Effector memory CD8-positive, alpha-beta T cell (primary cell): ENCODE measurements at places on chromosomes 1 and 21.

- DNase-seq = no peak
These were observed 67.5 kb downstream of the SDC3 start for GRCh38 chr1:30840904-30841598.

- no peak for DNase-seq
These were observed 739 bp downstream of the SMG5 start for GRCh38 chr1:156281693-156282478.

GRCh38 chr1:2961661-2962060, 59.6 kb upstream of the ACTRT2 start:
- DNase-seq = no peak

GRCh38 chr1:211356723-211357407, 30.2 kb downstream of the TRAF5 start:
- DNase-seq = no peak

- DNase-seq = no peak
These were observed 3.8 kb upstream of the BCAS2 start for GRCh38 chr1:114585231-114585630.

- DNase-seq = no peak
These were observed 39.8 kb downstream of the FOXD2 start for GRCh38 chr1:47477595-47478080.

- DNase-seq = no peak
These were observed 30.6 kb downstream of the RABIF start for GRCh38 chr1:202858331-202858730.

GRCh38 chr1:150271291-150271959, 1.2 kb upstream of the C1orf54 start:
- DNase-seq = no peak

DNA sequence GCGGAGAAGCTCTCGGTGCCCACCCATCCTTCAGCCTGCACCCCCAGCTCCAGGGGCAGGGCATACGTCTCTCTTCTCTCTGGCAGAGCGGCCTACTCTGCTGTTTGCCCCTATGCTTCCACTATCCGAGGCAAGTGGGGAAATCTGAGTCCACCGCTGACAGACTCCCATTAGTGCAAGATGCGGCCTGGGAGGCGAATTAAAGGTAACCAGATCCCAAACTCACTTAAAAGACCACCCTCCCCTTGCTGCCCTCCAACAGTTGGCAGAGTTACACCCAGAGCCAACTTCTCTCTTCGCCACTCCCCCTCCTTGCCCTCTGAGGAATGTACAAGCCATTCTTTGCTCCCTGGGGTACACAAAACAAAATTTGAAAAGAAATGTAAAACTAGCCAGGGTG, 6.4 kb downstream of the FOXD3 start:
- no peak for DNase-seq

- no peak for DNase-seq
These were observed 67.7 kb downstream of the MACF1 start for GRCh38 chr1:39272027-39272797.

DNA sequence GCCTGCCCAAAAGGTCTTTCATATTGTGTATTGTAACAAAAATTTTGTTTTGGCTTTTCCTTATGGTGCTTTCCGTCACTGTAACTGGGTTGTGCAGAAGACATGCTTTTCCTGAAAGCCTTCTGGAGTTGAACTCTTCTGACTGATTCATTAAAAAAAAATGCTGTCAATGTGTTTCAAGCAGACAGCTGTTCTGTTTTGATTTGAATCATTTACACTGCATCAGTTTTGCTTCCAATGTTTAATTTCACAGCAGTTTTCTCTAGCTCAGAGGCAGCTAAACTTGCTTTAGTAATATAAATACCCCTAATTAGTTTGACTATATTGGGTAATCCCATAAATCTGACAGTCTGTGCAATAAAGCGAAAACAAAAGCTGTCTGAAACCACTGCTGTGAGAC, 7.9 kb downstream of the UTP11 start:
- DNase-seq = no peak

GRCh38 chr1:19032701-19033514, 76.4 kb upstream of the IFFO2 start:
- no peak for DNase-seq

GRCh38 chr1:50179639-50180038, 70.9 kb downstream of the ELAVL4 start:
- no peak for DNase-seq

DNA sequence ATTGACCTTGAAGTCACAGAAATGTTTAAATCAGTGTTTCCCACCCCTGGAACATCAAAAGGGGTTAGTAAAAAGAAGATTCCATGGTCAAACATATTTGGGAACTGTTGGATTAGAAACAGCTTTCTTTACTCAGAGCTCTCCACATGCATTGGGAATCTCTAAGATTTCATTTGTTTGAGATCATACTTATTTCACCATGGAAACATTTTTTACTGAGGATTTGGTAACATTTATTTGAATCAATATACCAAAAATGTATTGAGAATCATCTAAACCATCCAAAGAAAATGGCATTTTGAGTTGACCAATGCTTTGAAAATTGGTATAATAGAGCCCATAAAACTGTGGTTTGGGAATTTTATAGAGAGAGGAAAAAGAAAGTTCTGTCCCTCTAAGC, 25.3 kb downstream of the NGF start:
- no peak for DNase-seq

- DNase-seq = no peak
These were observed 51.5 kb downstream of the MIGA1 start for GRCh38 chr1:77830946-77831345.

- DNase-seq = peak; percentile 26
These were observed 4.4 kb downstream of the COL16A1 start for GRCh38 chr1:31699341-31699891.

DNA sequence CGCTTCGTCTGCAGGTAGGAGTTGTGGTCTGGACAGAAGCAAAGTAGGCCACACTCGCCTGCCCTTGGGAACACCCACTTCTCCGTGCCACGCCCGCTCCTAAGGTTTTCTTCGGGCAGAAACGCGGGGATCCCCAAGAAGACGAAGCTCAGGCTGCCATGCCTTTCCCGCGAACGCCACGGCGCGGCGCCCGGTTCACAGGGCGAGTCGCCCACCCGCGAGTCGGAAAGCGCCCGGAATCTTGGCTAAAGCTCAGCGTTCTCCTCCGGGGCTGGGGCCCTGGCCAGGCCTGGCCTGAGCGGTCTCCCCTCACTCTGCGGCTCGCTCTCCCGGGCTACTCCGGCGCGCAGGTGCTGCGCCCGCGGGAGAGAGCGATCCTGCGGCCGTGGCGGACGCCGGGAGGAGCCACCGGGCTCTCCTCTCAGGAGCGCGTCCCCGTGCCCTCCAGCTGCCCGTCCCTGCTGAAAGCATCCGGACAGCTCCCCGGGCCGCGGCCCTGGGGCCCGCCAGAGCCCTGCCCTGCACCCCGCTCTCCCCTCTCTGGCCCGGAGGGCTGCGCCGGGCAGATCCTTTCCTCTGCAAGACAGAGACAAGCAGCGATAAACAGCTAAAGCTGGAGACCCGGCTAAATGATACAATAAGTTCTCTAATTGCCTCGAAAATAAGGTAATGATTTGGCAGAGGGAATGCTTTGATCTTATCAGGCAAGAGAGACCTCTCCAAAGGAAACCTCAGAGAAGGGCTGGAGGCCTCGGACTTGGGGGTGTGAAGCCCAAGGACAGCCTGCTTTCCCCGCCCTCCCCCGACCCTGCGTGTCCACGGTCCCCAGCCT, 6.7 kb upstream of the WNT2B start:
- peak; percentile 59 for DNase-seq

GRCh38 chr1:50427086-50427817, 4.0 kb upstream of the DMRTA2 start:
- DNase-seq = no peak

GRCh38 chr1:78237364-78237916, 191.7 kb downstream of the GIPC2 start:
- DNase-seq = no peak

- DNase-seq = no peak
These were observed 375.2 kb downstream of the KCNH1 start for GRCh38 chr1:210758761-210759160.

DNA sequence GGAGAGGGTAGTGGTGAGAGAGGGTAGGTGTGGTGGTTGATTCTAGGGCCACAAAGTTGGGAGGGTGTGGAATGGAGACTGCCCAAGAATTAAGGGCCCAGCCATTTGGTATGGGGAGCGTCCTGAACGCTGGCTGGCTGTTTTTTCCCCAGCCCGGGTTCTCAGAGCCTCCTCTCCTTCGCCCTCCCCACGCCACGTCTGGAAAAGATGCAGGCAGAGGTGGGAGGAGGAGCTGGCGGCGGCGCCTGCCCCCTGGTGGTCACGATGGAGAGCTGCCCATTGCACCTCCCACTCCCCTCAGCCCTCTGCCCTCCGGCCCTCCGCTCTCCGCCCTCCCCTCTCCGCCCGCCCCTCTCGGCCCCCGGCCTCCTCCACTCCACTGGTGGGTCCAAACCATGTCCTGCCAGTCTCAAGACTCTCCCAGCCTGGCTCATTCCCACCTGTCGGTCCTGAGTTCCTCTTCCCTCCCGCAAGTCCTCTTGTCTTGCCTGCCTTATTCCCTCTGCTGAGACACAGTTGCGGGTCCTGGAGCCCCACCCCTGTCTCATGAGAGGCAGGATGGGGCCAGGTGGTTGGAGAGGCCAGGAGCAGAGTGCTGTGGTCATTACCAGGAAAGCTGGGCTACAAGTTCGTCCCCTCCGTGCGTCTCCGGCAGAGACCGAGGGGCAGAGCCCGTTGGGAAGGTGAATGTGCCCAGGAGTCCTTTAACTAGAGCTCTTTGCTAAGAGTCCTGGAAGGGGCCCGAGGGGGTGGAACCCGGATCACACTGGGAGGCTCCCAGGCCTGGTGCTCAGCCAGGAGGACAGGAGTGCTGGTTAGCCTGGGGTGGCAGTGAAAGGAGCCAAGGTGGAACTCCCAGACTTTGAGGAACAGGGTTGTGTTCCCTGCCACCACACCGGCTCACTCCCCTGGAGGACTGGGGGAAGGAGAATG, 22.6 kb downstream of the ETNK2 start:
- DNase-seq = peak; percentile 52

DNA sequence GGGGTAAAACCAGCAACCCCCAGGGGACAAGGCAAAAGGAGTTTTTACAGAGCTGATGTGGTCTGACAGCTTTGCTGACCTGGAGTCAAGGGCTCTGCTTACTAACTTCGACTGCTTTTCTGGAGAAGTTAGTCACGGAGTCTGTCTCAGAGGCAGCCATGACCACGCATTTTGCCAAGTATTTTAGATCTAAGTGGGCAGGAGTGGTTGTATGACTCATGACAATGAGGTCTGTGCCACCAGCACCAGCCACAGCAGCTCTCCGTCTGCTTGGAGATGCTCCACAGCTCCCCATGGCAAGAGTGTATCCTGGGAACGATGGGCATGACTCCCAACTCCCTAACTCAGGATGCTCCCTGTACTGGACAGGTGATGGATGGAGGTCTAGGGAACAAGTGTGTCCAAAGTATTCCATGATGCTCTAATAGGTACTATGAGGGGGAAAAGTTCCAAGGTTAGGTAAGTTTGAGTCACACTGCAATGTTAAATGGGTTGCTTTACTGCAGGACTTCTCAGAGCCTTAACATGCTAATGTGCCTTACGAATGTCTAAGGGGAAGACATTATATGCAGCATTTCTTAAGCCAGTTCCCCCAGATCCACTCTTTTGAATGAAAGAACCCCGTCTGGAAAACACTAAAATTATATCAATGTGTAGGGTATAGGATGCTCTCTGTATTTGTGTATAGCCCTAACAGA, 359.0 kb downstream of the HHAT start:
- DNase-seq = no peak

GRCh38 chr1:48790397-48790796, 13.7 kb upstream of the BEND5 start:
- no peak for DNase-seq

DNA sequence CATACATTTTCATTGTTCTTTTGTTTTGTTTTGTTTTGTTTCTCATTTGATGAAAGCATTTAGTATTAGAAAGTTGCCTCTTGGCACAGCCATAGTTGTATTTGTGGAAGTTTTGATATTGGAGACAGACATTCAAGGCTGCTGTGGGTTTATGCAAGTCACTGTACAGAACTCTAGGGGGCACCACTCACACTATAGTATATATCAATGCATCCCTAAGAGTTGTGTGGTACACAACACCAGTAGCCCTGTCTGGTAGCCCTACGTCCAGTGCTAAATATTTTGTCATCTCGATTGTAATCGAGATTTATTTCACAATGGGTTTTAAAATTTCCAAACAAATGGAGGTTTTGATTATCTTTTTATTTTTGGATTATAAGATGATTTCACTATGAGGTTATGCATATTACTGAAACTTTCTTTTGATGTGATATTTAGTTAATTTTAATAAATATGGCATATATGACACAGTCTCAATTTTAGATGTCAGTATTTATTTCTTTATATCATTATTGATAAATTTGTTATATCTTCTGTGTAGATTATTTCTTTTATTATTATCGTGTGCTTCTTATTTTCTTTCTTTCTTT, 112.2 kb downstream of the NR5A2 start:
- peak; percentile 31 for DNase-seq

DNA sequence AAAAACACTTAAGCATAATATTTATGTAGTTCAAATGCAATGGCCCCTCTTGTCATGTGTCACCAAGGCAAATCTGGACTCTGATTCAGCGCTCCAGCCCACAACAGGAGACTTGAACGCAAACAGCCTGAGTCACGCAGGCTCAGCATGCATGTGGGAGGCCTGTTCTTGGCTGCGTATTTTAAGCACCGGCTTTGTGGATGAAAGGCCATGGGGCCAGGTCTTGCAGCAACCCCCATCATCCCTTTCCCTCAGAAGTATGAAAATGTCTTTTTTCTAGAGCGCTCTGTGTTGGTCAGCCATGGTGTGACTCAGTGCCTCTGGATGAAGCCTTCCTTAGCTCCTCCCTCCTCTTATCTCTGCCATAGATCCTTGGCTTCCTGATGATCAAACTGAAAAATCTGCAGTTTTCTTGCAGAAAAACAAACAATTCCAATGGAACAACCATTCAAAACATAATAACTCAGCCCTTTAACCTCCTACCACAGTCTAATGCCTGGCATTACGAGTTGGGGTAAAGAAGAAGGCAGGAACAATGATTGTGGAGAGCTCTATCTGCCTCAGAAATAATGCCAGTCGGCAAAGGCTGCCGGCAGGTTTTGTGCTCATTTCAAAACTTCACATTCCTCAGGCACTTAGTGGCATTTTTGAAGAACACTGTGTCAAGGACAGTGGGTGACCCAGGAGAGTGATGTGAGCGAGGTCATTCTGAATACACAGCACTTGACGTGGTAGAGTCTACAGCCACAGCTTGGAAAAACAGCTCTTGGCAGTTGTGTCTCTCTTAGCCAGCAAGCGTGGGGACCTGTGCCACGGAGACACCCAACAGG, 167.5 kb downstream of the CLIC6 start:
- no peak for DNase-seq

DNA sequence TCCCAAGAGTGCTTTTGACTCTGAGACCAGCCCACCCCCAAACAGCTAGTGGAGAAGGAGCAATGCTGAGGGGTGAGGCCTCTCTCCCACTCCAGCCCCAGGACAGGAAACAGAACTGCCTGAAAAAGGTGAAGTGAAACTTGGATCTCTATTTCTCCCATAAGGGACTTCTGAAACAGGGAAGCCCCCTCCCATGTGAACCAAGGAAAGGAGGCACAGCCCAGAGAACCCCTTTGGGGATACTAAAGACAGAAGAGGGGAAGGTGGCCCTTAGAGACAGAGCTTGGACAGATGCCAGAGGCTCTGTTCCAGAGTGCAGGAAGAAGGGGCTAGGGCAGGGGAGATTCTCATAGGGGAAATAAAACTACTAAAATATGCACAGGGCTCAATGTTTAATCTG, 2.9 kb downstream of the TNFAIP8L2 start:
- DNase-seq = no peak

- DNase-seq = no peak
These were observed 7.8 kb downstream of the SNAP47 start for GRCh38 chr1:227742738-227743715.
